M059J (cell line): ENCODE measurements at places on chromosomes 13 and 19. TPM values are rescaled to one million over a fixed set of nuclear protein-coding genes. Genes with fewer than 3 reads are reported as not detected.

Gene SKA3
- 37.2 and 39.2 TPM in 2 replicates for total RNA-seq

Gene APOC1
- 1.4 and 5.4 TPM in 2 replicates for total RNA-seq

DNA sequence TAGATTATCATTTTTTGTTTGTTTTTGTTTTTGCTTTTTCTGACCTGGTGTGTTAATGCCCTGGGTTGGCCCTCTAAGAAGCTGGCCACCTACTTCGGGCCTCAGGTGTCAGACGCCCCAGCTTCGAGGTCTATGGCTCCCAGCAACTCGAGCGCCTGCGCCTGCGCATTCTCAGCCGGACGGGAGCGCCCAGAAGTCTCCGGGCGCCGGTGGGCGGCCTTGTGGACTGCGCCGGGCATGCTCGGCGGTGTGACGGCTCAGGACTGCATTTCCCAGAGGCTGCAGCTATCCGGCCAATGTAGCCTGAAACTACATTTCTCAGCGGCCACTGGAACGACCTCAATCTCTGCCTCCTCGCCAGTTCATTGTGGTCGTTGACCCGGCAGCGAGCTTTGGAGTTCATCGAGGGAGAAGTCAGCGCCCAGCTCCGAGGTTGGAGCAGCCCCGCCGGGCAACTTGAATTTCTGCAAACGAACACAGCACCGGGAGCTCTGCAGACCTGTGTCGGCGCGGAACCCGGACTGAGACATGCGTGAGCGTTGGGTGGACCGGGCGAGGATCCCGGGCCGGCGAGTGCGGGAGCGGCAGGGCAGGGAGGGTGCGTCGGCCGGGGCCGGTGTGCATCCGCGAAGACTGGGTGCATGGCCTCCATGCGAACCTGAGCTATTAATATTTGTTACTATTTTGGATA, at the start of gene ZNF30:
Gene ZNF30, plus strand, starts transcription at position 219 of the 691 bp plus-strand sequence. CDS start 3,045 bp downstream, outside the sequence.
- peak; percentile 91 for DNase-seq

- DNase-seq = no peak
Measured at GRCh38 chr13:28559636-28560259, 64.8 kb upstream of the FLT1 start.

- DNase-seq = no peak
Measured at GRCh38 chr19:1613146-1613545, 7.9 kb upstream of the UQCR11 start.

GRCh38 chr19:3981736-3982681, 3.3 kb downstream of the EEF2 start:
- no peak for DNase-seq

Gene ZNF610
- 3.5 and 4.5 TPM in 2 replicates for total RNA-seq

DNA sequence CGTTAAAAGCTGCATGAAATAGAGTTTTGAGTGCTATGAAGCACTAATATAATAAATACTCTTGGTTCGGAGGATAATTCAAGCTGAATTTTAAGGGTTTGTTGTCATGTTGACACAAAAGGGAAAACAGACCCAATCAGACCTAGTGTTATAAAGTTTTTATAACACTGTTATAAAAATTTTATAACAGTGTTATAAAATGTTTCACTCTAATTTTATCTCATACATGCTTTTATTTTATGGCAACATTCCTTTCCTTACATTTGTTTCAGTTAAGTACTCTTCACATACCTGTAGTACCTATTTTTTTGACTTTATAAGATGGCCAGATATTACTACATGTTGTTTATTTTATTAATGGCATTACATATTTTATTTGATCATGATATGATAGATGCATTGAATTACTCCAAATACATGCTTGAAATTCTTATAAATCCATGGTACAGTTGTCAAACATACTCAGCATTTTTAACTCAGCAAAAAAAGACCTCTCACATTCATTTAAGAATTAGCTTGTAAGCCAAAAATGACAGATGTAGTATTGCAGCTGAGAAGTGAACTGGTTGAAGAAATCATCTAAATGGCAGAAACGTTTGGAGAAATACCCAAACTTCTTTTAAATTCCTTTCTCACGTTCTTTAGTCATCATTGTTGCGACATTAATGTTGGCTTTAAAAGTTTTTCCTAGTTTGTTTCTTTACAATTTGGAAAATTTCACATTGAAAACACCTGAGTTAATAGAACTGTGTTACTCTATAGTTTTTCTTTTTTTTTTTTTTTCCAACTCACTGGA, 104.5 kb downstream of the PIBF1 start:
- DNase-seq = no peak

Gene AP1M2
- total RNA-seq = 2.2 and 9.0 TPM in 2 replicates

DNA sequence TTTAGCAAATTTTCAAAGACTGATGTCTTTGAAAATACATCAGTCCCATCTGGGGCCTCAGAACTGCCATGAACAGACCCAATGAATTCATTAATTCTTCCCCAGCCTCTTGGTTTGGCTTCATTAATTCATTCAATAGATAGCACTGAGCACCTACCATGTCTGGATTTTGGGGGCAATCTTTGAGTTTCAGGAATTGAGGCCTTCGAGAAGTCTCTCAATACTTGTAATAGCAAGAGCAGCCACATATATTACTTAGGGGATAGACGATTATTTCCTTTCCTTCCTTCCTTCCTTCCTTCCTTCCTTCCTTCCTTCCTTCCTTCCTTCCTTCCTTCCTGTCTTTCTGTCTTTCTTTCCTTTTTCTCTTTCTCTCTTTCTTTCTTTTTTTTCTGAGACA, 64.8 kb downstream of the ALOX5AP start:
- no peak for DNase-seq

DNA sequence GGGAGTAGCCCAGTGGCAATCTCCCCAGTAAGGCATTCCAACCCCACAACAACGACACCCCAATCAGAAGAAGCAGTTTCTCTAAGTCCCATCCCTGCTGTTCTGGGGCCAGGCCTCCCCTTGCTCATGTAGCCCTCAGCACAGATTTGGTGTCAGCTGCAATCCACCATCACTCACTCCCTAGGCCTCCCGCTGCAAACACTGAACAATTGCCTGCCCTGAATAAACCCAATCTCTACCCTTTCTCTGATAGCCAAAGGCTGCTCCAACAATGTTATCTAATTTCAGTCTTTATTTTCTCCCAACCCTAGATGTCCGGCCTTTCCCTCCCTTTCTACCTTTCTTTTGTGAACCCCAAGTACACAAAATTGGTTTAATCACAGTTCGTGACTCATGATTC, 5.6 kb upstream of the SOX21 start:
- DNase-seq = no peak

DNA sequence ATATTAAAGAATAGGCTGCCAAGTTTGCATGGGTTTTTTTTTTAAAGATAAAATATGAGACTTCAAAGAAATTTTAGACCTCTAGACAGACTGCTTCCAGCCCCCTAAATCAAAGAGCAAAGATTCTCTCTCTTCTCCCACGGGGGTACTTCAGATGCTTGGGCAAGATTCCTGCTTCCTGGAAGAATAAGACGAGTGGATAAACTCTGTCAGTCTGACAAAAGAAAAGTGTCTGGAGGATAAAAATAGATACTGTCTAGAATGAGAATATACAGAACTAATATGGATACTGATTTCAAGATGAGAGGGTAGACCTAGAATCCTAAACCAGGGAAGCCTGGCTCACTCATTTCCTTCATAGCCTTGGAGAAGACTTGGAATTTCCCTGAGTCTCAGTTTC, 435.1 kb downstream of the FOXO1 start:
- no peak for DNase-seq

- no peak for DNase-seq
Measured at GRCh38 chr13:107852072-107852471, 363.3 kb downstream of the LIG4 start.

DNA sequence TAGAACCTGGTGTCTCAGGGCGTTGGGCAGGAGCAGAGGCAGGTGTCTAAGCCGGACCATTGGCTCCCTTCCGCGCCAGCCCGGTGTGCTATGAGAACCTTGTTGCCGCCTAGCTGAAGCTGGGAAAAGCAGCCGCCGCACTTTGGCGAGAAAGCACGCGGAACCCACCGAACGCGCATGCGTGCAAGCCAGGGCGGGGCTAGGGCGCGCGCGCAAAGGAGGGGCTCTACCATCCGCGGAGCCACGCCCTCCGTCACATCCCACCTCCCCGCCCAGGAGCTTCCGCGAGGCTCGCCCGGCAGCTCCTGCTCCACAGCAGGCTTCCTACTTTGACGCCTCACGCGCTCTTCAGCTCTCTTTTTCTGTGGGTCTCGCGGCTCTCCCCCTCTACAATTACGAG, 51.3 kb downstream of the WDR87 start:
- DNase-seq = no peak

DNA sequence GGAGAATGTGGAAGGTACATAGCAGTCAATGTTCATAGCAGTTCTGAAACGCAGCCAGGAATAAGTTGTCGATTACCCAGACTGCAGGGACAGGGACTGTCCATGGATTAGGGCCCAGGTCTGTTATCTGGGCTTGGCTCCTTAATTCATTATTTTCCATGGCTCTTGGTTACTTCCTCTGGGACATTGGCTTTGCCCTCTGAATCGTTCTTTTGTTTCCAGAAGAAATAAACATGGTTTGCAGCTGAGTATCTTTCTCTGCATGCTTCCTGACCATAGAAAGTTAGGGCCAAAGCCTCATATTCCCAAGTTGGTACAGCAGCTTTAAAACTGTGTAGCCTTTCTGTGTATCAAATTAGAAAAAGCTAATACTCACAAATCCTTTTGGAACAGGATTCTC, 121.7 kb upstream of the MAB21L1 start:
- no peak for DNase-seq

GRCh38 chr13:93235258-93236015, 8.8 kb downstream of the GPC6 start:
- DNase-seq = no peak

Gene ZNF99
- total RNA-seq = not detected in 2 replicates

Gene BRCA2
- total RNA-seq = 8.7 and 11.4 TPM in 2 replicates

Gene RNF113B
- not detected in 2 replicates for total RNA-seq

GRCh38 chr13:99967498-99967868, 4.1 kb downstream of the ZIC5 start:
- DNase-seq = no peak

Gene CYTH2
- 33.5 and 63.4 TPM in 2 replicates for total RNA-seq

Gene FUT6
- total RNA-seq = not detected in 2 replicates

GRCh38 chr13:23709536-23709935, 139.3 kb downstream of the TNFRSF19 start:
- DNase-seq = peak; percentile 19

DNA sequence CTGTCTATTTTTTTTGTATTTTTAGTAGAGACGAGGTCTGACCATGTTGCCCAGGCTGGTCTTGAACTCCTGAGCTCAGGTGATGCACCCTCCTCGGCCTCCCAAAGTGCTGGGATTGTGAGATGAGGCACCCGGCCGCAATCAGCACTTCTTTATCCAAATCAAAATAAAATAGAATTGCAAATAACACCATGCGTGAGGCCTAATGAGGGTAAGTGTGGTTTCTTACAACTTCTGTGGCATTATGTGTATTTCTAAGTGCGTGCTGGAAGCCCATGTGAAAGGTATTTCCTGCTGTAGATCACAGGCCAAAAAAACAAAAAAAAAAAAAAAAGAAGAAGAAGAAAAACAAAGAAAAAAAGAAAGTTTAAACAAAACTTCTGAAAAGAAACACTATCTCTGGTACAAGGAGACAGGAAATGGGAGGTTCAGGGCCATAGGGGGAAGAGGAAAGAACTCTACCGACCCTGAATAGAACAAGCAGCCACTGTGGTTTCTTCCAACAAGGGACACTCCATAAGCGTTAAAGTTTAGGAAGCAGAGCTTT, 3.0 kb upstream of the GRAMD1A start:
- no peak for DNase-seq

- DNase-seq = no peak
Measured at GRCh38 chr19:51479531-51480331, 1.4 kb downstream of the CEACAM18 start.

Gene ZFP28
- 4.2 and 5.6 TPM in 2 replicates for total RNA-seq

- DNase-seq = no peak
Measured at GRCh38 chr13:37716420-37717195, 118.0 kb upstream of the POSTN start.

- DNase-seq = no peak
Measured at GRCh38 chr13:39656325-39656677, 839 bp downstream of the COG6 start.

GRCh38 chr13:73079359-73079758, 20.6 kb downstream of the KLF5 start:
- DNase-seq = no peak

DNA sequence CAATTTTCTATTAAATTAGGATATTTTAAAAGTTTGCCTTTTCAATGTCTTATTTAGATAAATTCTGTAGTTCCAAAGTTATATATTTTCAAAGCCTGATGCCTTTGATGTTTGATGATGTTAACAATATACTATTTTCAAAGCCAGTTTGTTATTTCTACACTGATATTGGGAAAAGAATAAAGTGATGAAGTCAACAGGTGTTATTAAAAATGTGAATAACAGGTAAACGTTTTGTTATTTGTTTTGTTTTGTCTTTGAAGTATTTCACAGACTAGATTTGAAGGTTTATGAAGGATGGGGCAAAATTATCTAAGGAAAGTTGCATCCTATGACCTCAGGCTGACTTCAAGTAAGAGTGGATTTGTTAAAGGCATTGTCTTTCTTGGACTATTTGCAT, 33.1 kb upstream of the ZNF420 start:
- no peak for DNase-seq

DNA sequence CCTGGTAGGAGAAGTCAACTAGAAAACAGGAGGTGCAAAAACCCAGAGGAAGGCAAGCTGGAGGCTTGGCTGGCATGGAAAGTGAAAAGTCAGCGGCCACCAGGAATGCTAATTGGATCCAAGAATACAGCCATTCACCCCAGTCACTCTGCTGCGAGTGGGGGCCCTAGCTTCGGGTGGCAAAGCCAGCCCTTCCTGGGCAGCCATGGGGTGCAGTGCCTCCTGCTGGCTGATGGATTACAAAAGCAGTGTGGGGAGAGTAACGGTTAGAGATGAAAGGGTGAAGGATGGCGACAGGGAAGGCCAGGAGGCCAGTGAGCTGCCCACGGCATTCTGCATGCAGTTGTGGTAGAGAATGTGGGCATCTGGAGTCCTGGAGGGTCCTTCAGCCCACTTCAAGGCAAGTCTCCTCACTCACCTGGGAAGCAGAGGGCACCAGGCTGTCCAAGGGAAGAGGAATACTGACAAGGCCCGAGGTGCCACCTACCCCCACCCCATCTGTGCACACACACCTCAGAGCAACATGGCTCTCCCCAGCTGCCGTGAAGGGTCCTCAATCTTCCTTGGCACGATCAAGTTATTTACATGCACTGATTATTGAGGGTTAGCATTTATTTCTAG, 20.3 kb upstream of the EPHX3 start:
- DNase-seq = peak; percentile 78

- no peak for DNase-seq
Measured at GRCh38 chr19:40247178-40247577, 20.7 kb upstream of the CCNP start.

- no peak for DNase-seq
Measured at GRCh38 chr13:112702986-112703379, 13.1 kb downstream of the ATP11A start.

DNA sequence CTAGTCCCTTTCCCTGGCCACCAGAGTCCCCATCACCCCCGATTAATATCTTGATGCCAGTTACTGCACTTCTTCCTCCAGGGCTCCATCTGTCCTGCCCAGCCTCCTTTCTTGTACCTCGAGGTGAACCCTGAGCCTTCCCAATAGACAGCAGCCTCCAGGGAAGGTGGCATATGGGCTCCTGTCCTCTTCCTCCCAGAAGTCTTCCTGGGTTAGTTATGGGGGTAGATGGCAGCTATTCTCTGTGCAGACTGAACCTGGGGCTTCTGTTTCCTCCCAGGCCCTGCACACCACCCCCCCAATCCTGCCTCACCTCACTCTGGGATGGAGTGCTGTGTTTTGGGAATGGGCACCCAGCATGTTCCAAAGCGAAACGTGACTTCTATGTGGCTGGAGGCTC, 2.6 kb downstream of the RNF225 start:
- DNase-seq = no peak

- DNase-seq = no peak
Measured at GRCh38 chr13:110300090-110300815, 6.7 kb downstream of the COL4A1 start.

Gene SIGLEC12
- not detected in 2 replicates for total RNA-seq
